ENCODE measurements at places on chromosomes 16 and 17. TPM values are rescaled to one million over a fixed set of nuclear protein-coding genes. Genes with fewer than 3 reads are reported as not detected.

The GNG13 gene
- not detected for total RNA-seq

The TXNDC11 gene
- 31.5 TPM for total RNA-seq

The ARHGDIG gene
- total RNA-seq: 0.60 TPM

The TMEM235 gene
- total RNA-seq: not detected

The KRTAP3-2 gene
- not detected for total RNA-seq

The SLC9A5 gene
- total RNA-seq: 0.74 TPM

The TAT gene
- not detected for total RNA-seq

The TXNDC17 gene
- total RNA-seq: 1,808 TPM

The MEOX1 gene
- 0.28 TPM for total RNA-seq

The MRPL38 gene
- 35.0 TPM for total RNA-seq

The ZNF750 gene
- 26.7 TPM for total RNA-seq

The NACA2 gene
- not detected for total RNA-seq

Data from airway epithelial cell (primary cell).